ENCODE measurements at places on chromosomes 12 and 14.

DNA sequence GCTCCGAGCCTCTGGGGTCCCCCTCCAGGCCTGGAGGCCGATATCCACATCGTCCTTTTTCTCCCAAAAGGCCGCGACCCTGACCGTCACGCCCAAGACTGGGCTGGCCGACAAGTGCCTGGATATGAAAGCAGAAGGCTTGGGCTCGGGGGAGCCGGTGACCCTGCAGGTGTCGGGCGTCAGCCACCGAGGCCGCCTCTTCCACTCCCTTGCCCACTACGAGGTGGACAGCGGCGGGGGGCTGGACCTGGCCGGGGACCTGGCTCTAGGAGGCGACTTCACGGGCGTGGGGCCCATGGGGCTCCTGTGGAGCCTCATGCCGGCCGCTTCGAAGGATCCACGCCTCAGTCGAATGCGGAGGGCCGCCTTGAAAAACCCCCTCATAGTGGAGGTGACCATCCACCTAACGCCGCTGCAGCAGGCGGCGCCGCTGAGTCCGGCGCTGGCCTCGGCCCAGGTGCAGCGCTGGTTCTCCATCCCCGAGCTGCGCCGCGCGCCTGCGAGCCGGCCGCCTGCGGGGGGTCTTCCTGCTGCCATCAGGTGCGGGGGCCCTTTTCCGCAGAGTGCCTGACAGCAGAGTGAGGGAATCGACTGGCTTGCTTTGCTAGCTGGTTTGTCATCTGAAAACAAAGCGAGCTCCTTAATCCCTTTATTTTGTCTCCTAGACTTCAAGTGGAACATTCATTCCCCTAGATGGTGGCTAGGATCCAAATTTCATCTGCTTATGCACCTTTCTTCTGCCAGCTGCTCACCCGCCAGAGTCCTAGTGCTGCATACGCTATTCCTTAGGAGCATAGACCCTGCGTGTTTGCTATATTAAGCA, 10.6 kb upstream of the DNAL1 start:
- peak; percentile 93 for DNase-seq

DNA sequence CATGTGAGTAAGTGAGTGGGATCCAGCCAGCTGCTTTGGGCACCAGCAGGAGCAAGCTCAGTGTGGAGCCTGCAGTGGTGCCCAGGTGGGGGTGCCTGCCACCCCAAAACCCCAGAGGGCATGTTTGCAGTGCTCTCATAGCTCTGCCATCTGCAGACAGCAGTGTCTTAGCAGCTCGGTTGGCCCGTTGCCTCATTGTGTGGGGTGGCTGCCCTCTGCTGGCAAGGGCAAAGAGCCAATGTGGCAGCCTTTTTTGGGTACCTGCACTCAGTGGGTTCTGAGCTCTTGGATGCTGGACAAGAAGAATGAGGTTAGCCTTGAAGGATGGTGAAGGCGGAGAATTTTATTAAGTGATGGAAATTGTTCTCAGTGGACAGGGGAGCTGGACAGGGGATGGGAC, 52.3 kb downstream of the NEUROD4 start:
- peak; percentile 88 for DNase-seq

GRCh38 chr14:103521438-103521950, 1.1 kb downstream of the CKB start:
- DNase-seq: no peak

- DNase-seq: no peak
These were observed 30.3 kb downstream of the EEA1 start for GRCh38 chr12:92898755-92899154.

GRCh38 chr12:52093346-52093745, 13.8 kb downstream of the SMIM41 start:
- no peak for DNase-seq

- DNase-seq: no peak
These were observed 45.0 kb downstream of the SYNE3 start for GRCh38 chr14:95471476-95471875.

- no peak for DNase-seq
These were observed 235.4 kb downstream of the SUDS3 start for GRCh38 chr12:118611770-118612169.

DNA sequence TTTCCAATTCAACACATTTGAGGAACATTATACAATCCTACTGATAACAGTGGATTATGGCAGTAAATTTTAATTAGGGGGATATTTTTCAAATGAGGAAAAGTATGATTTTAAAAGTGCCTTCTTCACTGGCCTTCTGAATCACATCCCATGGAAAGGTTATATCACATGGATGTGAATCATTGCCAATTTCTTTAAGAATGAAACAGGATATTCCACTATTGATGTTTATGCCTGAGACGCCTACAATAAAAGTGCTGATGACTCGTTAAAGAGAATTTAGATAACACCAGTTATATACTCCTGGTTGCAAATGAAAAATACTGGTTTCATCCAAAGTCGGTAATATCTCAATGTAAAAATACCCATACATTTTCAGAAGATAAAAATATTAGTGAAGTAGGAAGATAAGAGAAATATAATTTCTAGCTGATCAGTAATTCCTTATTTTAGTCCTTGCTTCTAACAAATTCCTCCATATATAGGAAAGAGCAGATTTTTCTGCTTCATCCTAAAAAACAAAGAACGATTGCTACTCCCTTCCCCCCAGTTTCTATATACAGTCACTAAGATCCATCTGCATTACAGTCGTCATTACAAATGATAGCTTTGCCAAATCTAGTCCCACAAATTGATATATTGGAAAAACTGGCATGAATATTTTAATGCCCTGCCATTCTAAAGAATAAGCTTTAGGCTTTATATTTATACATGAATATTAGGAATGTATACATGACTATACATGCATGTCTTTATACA, 139.5 kb upstream of the SOX5 start:
- no peak for DNase-seq

DNA sequence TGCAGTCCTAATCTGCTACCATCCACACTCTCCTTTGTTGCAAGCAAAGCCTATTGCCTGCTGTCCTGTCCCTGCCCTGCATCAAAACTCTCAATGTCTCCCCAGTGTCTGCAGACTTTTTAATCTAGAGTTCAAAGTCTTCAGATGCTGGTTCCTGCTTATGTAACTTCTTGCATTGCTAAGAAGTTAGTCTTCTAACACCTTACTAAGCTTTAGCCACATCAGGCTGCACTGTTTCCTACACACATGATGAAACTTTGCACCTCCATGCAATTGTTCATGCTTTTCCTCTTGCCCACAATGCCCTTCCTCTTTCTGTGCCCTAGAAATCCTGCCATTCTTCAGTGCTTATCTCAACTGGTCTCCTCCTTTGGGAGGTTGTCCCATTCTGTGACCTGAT, 16.2 kb upstream of the DICER1 start:
- DNase-seq: no peak

GRCh38 chr14:54600717-54601109, 33.8 kb downstream of the SAMD4A start:
- no peak for DNase-seq

- no peak for DNase-seq
These were observed 7.9 kb upstream of the NANOG start for GRCh38 chr12:7781274-7781673.

- DNase-seq: no peak
These were observed 29.8 kb downstream of the MED21 start for GRCh38 chr12:27052176-27052575.

DNA sequence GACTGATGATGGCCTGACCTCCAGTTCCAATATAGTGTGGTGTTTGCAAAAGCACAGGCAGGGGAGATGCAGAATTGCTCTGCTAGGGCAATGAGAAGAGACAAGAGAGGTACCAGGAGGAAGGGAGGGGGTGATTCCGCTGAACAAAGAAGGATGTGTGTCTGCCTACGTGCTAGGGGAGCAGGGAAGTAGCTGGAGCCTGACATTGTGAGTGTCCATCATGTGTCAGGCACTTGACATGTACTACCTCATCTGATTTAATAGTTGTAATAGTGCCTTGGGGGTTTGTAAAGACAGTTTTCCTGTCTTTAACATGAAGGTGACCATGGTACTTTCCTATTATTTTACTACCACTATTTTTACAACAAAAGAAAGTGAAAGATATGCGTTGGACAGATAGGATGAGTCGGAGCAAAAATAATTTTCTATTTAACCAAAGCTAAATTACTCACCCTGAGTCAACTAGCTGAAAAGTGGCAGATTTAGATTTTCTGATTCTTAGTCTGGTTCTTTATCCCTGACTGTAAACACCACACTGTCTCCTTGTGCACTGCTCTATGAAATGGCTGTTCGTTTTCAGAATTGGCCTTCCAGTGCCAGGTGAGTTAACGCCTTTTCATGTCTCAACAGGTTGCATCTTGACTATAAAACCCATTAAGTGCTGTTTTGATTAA, 33.7 kb upstream of the TEAD4 start:
- DNase-seq: no peak
